Omental fat pad (tissue), 4 donors: ENCODE measurements at places on chromosomes 13 and 19.

GRCh38 chr19:38655148-38655824 is 7.8 kb downstream of the ACTN4 start:
- DNase-seq, result no peak

DNA sequence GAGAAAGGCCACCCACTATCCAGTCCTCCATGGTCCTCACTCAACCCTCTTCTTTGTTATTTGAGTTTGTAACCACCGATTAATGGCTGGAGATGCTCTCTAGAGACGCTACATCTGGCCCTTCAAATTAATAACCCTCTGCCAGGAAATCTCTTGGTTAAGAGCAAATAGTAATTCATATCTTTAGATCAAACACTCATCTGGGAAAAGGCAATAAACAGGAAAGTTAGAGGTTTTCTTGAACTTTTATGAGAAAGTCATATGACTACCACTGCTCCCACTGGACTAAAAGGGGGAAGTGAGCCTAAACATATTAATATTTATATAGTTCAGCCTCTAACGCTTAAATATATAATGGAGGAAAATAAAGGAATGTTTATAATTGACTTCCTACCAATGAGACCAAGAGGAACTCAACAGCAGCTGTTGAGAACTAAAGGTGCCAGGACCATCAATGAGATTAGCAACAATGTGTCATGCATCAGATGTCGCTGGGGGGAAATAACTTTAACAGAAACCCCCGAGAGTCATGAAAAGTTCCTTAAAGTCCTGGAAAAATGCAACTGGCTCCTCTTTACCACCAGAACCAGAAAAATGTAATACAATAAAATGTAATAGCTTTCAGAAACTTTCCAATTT is 2.7 kb downstream of the TBC1D4 start:
- no peak for DNase-seq

GRCh38 chr13:70339738-70340137 is 231.5 kb upstream of the KLHL1 start:
- no peak for DNase-seq

DNA sequence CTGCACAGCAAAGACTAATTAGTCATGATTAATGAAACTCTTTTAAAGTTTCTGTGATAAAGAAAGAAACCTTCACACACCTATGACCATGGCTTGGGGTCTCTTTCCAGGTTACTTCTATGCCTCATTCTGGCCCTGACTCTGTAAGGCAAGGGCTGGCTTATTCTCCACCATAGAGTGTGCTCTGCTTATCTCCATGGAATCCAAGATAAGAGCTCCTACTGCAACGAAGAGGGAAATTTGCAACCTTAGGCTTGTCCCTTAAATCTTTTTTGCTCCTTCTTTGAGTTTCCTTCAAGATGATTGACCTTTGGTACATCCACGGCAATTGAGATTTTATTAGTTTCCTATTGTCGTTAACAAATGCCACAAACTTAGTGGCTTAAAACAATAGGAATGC is 239.9 kb downstream of the SPRY2 start:
- no peak for DNase-seq

GRCh38 chr19:41189425-41190065 is 3.5 kb upstream of the CYP2S1 start:
- DNase-seq, result no peak
